SJSA1 (cell line): ENCODE measurements at places on chromosomes 2 and 18. TPM values are rescaled to one million over a fixed set of nuclear protein-coding genes. Genes with fewer than 3 reads are reported as not detected.
A peak's percentile ranks its signal among the peaks of the same experiment; 100 is the strongest.

The ALLC gene
- total RNA-seq, result not detected in 2 replicates

DNA sequence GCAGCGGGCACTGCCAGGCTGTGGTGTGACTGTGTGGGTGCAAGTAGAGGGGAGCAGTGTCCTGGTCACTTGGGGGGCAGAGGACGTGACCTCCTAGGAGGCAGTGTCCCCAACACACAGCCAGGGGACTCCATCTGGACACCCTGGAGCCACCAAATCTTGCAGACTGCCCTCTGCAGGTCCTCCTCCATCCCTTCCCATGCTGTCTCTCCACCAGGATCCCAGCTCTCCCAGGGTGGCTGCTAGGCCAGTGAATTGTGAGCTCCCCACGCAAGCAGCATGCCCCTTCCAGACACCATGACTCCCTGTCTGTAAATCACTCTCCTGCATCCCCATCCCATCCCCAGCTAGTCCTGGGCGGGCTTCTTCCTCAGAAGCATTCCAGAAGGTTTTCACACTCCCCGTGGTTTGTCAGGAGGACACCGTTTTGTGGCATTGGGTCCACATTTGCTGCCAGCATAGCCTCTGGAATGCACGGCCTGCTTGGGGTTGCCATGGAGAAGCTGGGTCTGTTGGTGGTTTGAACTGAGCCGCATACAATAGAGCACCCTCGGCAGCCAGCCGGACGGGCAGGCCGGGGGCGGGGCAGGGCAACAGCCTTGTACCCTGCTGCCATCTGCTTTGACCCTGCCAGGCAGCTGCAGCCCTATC, 210.7 kb downstream of the KLHL29 start:
- DNase-seq, result peak; percentile 92
- H3K27ac ChIP-seq, result peak overlapping the region; percentile 96
- H3K27me3 ChIP-seq, result no peaks in the 10 kb centered on the region
- peaks cover 44% of the 10 kb centered on the region for H3K4me1 ChIP-seq
- H3K36me3 ChIP-seq, result no peaks in the 10 kb centered on the region
- peak overlapping the region; percentile 2; the same call in 1 of the 2 replicates for H3K4me3 ChIP-seq

DNA sequence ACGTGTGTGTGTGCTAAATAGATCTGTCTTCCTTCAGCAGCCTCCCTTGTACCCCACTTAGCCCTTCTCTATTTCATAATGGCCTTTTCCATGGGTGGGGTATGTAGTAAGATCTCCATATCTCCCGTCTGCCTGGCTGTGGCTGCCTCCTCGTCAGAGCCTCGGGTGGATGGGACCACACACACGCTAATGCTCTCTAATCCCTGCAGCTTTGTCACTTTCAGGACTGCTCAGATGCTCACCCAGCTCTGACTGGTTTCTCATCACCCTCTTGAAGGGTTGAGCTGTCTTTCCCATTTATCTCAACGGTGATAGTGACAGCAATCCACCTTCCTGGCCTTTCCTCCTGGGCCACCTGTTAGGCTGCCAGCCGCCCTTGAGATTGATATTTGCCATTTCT, 95.3 kb downstream of the DCC start:
- H3K4me1 ChIP-seq, result no peaks in the 10 kb centered on the region
- no peak overlapping the region for H3K4me3 ChIP-seq
- DNase-seq, result no peak

DNA sequence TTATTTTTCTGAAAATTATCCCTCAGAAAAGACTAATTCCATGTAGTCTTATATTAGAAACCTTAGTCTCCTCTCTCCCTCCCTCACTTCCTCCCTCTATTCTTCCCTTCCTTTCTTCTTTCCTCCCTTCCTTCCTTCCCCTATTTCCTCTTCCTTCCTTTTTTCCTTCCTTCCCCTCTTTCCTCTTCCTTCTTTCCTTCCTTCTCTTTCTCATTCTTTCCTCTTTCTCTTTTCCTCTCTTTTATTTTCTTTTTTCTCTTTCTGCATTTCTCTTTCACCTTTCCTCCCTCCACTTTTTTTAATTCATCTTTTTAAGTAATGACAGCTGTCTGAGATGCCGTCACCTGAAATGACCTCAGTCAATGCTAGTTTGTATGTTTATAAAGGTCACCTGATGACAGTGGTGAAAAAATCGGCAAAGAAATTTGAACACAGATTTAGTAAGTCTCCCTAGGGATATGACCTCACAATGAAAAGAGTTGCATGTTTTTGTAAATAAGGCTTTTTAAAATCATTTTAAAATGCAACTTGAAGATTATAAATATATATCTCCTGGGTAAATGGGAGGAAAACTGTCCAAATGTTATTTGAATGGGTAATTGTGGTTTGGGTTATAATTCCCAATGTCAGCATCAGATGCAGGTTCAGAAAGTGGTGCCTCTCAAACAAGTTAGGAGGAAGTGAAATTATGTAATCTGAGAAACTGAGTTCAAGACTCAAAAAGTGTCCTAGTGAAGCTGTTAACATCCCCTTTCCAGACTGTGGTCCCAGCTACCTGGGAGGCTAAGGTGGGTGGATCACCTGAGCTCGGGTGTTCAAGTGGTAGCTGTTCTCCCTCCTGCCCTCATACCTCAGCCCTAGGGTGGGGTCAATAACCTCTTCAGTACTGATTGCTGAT, 90.3 kb upstream of the ST3GAL5 start:
- H3K36me3 ChIP-seq, result no peaks in the 10 kb centered on the region
- no peaks in the 10 kb centered on the region for H3K27me3 ChIP-seq
- H3K4me3 ChIP-seq, result no peak overlapping the region
- no peak for DNase-seq

- no peaks in the 10 kb centered on the region for H3K36me3 ChIP-seq
- no peak for DNase-seq
- H3K27ac ChIP-seq, result no peak overlapping the region
- no peaks in the 10 kb centered on the region for H3K4me1 ChIP-seq
- H3K4me3 ChIP-seq, result no peak overlapping the region
- peaks cover 12% of the 10 kb centered on the region for H3K27me3 ChIP-seq
Observed at GRCh38 chr2:88919087-88919738, 227.7 kb downstream of the RPIA start.

The NEU4 gene
- not detected in 2 replicates for total RNA-seq

DNA sequence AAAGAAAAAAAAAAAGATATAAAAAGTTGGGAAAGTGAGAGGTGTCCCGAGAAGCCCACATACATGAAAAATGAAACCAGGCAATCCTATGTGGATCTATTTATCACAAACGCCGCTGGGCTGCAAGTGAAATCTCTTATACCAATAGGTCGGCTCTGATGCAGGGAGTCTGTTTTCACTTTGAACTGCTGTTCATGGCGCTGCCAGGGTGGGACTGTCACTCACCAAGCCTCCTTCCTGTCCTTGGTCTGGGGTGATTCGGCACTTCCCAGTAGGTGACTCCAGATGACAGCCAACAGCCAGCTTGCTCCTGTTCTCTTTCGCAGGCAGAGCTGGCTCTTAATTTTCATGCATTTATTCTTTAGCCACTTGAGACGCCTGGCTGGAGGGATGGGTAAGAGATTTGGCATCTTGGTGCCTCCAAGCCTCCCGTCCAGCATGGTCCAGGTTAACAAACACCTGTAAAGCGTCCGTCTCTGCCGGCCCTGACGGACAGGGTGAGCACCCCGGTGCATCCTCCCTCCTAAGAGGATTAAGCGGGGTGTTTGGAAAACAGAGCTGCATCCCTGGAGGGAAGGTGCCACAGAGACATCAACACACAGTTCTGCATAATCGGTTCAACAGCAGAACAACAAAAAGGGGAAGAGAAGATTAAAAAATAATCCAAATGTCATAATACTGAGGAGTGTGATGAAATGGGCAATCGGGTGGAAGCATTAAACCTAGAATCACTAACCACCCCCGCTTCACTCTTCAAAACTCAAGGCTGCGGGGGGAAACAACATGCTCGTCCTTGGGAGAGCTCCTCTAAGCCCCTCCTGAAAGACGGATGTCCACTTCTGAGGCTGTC, 58.7 kb downstream of the STEAP3 start:
- no peak overlapping the region for H3K4me3 ChIP-seq
- no peak overlapping the region for H3K27ac ChIP-seq
- no peaks in the 10 kb centered on the region for H3K36me3 ChIP-seq
- H3K27me3 ChIP-seq, result no peaks in the 10 kb centered on the region
- no peaks in the 10 kb centered on the region for H3K4me1 ChIP-seq
- DNase-seq, result no peak

- DNase-seq, result no peak
- H3K27ac ChIP-seq, result no peak overlapping the region
- H3K4me1 ChIP-seq, result no peaks in the 10 kb centered on the region
- no peaks in the 10 kb centered on the region for H3K27me3 ChIP-seq
Observed at GRCh38 chr2:2149379-2149778, 181.7 kb downstream of the MYT1L start.

DNA sequence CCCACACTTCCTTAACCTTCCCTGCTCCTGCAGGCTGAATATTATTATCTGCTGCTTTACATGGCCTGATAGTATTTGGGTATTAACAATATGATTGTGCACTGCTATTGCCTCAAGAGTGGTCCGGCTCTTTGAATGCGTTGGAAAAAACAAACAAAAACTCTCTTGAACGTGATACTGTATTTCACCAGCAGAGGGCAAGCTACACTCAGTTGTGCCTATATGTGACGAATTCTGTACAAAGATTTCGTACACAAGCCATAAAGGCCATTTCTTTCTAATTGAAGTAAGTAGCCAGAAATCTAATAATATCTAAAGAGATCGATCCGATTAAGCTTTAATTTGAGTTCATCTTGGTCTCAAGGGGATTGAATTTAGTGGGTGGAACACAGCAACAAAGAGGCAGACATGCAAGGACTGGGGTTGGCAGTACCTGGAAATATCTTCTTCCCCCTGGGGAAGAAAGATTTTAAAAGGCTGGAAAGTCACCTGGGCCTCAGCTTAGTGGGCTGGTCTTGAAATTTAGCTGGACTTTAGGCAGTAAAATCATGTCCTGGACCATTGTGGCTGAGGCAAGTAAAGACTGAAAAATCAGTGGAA, 49.3 kb upstream of the RAB6D start:
- peaks cover 54% of the 10 kb centered on the region for H3K27me3 ChIP-seq
- no peak overlapping the region for H3K4me3 ChIP-seq
- H3K27ac ChIP-seq, result no peak overlapping the region
- no peaks in the 10 kb centered on the region for H3K36me3 ChIP-seq
- peak; percentile 34 for DNase-seq

The ZNF532 gene
- 31.1 and 52.6 TPM in 2 replicates for total RNA-seq

- H3K36me3 ChIP-seq, result no peaks in the 10 kb centered on the region
- no peaks in the 10 kb centered on the region for H3K27me3 ChIP-seq
- H3K4me1 ChIP-seq, result peaks cover 30% of the 10 kb centered on the region
Observed at GRCh38 chr2:237153181-237153580, 67.5 kb downstream of the COPS8 start.

DNA sequence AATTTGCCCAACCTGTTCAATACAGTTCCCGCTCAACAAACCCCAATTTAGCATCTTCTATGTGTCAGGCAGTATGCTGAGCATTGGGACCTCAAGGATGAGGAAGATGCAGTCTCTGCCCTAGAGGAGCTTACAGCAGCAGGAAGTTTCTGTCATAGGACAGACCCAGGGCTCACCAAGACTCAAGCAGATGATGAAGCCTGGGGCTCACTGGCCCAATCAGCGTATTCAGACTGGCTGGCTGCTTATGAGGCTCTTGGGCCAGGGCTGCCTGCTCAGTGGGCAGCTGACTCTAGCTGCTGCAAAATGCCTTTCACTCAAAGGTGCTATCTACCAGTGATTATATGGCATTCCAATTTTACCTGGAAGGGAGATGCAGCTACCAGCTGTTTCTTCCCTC, 2.1 kb downstream of the FAM178B start:
- no peak overlapping the region for H3K4me3 ChIP-seq
- no peaks in the 10 kb centered on the region; the same call in 1 of the 2 replicates for H3K27me3 ChIP-seq
- no peak overlapping the region for H3K27ac ChIP-seq
- no peaks in the 10 kb centered on the region for H3K4me1 ChIP-seq

GRCh38 chr2:166643980-166644379, 149.9 kb upstream of the SCN7A start:
- no peaks in the 10 kb centered on the region for H3K36me3 ChIP-seq
- no peak overlapping the region for H3K27ac ChIP-seq
- no peaks in the 10 kb centered on the region for H3K4me1 ChIP-seq
- no peak for DNase-seq
- no peaks in the 10 kb centered on the region for H3K27me3 ChIP-seq

DNA sequence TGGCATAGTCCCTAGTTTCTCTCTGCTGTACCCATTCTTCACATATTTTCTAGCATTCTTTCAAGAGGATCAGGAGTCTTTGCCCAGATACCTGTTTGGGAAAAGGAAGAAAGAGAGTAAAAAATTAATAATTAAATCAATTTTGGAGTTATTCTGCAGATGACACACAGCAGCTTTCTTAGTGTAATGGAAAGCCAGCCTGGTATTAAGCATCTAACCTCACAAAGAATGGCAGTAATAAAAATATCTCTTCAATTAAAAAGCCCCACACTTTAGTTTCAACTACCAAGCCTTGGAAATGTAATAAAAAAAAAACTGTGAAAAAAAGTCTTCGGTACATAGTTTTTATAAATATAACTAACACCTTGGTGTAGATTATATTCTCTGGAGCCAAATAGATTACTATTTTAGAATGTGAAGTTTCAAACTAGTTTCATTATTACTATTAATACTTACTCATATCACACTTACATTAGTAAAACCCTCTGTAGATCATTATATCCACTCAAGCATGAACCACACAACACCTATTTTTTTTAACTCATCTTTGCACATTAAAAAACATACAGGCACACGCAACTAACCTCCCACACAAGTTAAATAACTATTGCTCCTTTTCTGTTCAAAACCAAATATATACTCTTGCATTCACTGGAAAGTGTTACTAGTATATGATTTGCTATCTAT, 90.9 kb downstream of the GPD2 start:
- no peak overlapping the region for H3K4me3 ChIP-seq
- H3K4me1 ChIP-seq, result no peaks in the 10 kb centered on the region
- no peaks in the 10 kb centered on the region for H3K27me3 ChIP-seq
- DNase-seq, result no peak
- H3K27ac ChIP-seq, result no peak overlapping the region
- H3K36me3 ChIP-seq, result peaks cover 2% of the 10 kb centered on the region; the same call in 1 of the 2 replicates

GRCh38 chr2:138059487-138060300, 95.4 kb downstream of the HNMT start:
- H3K27me3 ChIP-seq, result no peaks in the 10 kb centered on the region
- H3K36me3 ChIP-seq, result no peaks in the 10 kb centered on the region
- H3K4me1 ChIP-seq, result 0 out of 2 replicates have a peak, but pooled peaks cover 3% of the 10 kb centered on the region
- no peak overlapping the region for H3K4me3 ChIP-seq
- no peak overlapping the region for H3K27ac ChIP-seq

DNA sequence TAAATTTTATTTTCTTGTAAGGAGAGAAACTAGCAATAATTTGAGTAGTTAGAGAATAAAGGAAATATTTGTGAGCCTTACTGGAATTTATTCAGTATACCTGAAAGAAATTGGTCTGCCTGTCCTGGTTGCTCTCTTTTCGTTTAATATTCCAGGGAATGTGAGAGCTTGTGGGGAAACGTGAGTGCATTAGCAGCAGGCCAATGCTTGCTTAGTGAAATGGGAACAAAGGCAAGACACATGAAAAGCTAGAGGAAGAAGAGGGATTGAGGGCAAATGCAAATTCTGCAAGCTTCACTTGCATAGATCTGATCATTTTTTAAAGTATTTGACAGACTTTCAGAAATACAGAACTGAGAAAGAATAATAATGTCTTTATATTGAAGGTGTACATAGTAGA, 111.0 kb downstream of the ERBB4 start:
- H3K36me3 ChIP-seq, result no peaks in the 10 kb centered on the region
- no peak overlapping the region for H3K27ac ChIP-seq
- no peaks in the 10 kb centered on the region for H3K27me3 ChIP-seq
- no peak for DNase-seq

The ACMSD gene
- total RNA-seq, result not detected in 2 replicates

The FAM228A gene
- not detected in 2 replicates for total RNA-seq

GRCh38 chr2:151037434-151037833, 224.2 kb downstream of the RBM43 start:
- H3K4me1 ChIP-seq, result no peaks in the 10 kb centered on the region
- DNase-seq, result no peak
- H3K4me3 ChIP-seq, result no peak overlapping the region
- H3K27ac ChIP-seq, result no peak overlapping the region
- no peaks in the 10 kb centered on the region for H3K36me3 ChIP-seq

The HOXD9 gene
- total RNA-seq, result 1.8 TPM in 2 replicates
